Effector memory CD8-positive, alpha-beta T cell (primary cell): ENCODE measurements at places on chromosomes 7 and 10.

- DNase-seq = no peak
Observed at GRCh38 chr7:145831616-145832206, 284.9 kb upstream of the CNTNAP2 start.

GRCh38 chr10:127148933-127149220, 47.5 kb downstream of the INSYN2A start:
- no peak for DNase-seq

DNA sequence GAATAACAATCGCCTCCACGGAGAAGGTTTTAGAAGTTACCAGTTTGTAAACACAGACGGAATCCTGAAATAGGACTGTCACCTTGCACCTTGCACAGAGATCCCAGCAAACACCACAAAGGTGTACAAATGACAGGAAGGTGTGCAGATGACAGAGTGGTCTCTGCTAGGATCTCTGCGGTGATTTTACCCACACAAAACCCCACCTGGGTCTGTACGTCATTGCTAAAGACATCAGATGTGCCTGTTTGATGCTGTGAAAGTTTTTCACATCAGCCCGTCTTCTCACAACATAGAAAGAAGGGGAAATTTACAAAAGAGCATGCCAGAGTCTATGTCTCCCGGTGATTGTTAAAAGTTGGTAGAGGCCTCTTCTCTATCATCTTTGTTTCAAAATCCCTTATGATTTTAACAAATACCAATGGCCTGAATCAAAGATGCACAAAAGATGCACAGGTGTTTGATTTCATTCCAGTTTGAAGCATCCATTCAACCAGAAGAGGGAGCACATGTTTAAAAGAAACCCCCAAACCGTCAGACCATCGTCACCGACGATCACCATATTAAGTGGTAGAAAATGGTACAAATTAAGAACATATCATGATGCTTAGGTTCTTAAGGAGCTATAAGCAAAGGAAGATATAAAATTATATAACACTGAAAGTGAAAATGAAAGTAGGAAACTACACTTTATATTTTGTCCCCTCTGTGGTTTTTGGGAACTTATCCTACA, 576.5 kb downstream of the PTPRN2 start:
- DNase-seq = no peak

GRCh38 chr10:110833234-110833940, 38.3 kb upstream of the PDCD4 start:
- no peak for DNase-seq

- DNase-seq = no peak
Observed at GRCh38 chr10:104580321-104580720, 60.8 kb upstream of the SORCS3 start.

GRCh38 chr10:11454958-11455566, 156.4 kb downstream of the USP6NL start:
- DNase-seq = no peak

GRCh38 chr10:112139176-112139575, 44.4 kb downstream of the GPAM start:
- no peak for DNase-seq

GRCh38 chr7:14818871-14819270, 83.7 kb downstream of the DGKB start:
- DNase-seq = no peak

DNA sequence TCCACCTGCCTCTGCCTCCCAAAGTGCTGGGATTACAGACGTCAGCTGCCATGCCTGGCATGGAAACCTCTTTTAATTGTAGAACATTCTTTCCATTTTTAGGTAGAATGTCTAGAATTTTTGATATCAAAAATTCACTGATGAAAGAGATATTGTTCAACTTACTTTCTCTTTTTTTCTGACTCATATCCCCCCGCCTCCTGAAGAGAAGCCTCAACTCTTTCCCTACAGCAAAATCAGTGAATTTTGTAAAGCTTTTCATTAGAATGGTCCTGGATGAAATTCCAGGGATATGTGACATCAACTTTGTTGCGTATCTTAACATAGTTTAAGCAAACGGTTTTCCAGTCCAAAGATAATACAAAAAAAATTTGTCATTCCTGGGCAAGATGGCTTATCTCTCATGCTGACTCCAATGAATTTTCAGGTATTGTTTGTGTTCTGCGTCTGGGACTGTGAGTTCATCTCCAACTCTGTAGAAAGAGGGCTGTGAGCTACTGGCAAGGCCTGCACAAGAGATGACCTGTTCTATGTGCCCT, 256.8 kb downstream of the BMPER start:
- no peak for DNase-seq

DNA sequence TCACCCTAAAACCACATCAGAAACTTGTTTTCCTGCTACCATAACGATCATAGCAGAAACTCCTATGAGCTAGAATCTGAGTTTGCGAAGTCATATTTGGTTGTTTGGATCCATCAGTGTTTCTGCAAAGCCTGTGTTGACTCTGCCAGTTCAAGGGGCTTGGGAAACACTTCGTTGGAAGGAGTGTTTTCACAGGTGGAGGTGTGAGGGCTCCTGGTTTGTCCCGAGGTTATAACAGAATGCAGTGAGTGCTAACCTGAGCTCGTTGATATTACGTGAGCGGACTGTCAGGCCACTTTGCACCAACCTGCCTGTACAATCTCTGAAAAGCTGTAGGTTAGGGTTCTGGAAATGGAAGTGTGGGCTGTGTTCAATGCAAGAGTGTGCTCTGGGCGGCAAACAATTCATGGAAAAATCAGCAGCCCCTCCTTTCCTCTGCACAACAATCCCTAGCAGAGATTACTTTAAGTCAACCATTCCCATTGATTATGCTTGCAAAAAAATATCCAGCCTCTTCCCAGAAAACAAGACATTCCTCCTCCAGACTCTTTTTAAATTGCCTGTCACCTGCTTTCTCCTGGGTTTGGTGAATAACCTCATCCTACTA, 622.0 kb downstream of the TYW1 start:
- no peak for DNase-seq

- DNase-seq = no peak
Observed at GRCh38 chr10:80414142-80414895, 6.0 kb downstream of the PRXL2A start.

DNA sequence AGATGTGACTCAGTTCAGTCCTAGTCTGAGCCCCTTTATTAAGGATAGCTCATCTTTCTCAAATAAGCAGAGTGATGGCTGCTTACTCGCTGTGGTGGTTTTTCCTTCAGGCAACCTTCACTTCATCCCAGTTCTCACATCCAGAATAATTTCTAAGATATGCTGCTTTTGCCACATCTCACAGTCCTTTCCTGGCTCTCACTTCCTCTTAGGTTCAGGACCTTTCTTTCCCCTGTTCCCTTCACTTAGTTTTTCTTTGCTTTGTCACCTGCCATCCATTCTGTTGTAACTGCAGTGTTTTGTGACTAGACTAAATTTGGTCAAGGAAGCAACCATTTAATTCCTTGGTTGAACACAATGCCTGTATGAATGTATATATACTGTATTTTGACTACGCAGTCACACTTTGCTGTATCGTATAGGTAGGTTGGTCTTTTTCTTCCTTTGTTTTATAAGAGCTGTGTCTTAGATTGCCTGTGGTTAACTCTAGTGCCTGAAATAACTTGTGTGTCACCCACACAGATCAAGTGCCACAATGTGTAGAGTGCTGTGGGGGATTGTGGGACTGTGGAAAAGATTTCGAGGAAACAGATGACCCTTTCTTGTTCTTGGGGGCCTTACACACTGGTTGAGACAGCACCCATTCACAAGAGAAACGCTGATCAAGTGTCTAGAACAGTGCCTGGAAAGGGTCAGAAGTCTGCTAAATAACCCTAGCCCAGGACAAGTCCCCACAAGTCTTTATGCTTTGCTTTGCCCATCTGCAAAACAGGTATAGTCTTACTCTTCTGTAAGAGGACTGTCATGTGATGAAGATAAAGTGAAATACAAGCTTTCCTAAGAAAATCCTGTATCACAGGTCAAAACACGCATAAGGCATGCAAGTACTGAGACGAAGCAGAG, 2.6 kb downstream of the ZNF655 start:
- no peak for DNase-seq

- no peak for DNase-seq
Observed at GRCh38 chr10:107687701-107688100, 523.2 kb upstream of the SORCS1 start.

GRCh38 chr7:50664937-50665336, 99.7 kb upstream of the DDC start:
- no peak for DNase-seq

DNA sequence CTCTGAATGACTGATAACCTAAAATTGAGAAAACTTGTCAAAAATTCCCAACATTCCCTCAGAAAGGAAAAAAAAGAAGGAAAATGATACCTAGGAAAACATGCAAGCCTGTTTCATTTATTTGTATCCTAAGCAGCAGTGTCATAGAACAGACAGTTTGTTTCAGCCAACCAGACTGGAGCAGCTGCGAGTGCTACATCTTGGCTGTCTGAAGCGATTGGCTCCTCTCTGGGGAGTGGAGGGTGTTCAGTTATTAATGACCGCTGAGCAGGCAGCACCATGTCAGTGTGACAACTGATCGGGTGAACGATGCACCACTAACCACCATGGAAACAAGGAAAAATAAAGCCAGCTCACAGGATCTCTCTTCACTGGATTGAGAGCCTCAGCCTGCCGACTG, at the start of gene LRRN3:
Gene LRRN3 (plus strand): TSS at position 282 of the 400 bp plus-strand sequence. CDS start 31,646 bp downstream, outside the sequence.
- DNase-seq = no peak

- DNase-seq = no peak
Observed at GRCh38 chr7:25321424-25321823, 93.1 kb upstream of the NPVF start.

DNA sequence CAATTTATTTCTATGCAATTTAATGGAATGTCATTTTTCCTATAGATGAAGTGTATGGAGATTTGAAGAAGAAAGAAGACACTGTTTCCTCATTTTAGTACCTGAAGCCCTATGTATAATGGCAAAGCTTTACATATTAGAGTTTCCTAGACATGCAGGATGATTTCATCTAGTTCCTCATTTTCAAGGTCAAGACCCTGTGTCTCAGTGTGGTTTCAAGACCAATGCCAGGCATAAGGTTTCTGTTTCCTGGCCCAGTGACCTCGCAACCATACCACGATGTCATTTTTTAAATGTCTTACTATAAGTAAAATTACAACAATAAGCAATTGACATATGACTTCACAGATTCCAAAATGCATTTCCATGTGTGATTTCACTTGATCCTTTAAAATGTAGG, 336.5 kb upstream of the PRKCQ start:
- no peak for DNase-seq

DNA sequence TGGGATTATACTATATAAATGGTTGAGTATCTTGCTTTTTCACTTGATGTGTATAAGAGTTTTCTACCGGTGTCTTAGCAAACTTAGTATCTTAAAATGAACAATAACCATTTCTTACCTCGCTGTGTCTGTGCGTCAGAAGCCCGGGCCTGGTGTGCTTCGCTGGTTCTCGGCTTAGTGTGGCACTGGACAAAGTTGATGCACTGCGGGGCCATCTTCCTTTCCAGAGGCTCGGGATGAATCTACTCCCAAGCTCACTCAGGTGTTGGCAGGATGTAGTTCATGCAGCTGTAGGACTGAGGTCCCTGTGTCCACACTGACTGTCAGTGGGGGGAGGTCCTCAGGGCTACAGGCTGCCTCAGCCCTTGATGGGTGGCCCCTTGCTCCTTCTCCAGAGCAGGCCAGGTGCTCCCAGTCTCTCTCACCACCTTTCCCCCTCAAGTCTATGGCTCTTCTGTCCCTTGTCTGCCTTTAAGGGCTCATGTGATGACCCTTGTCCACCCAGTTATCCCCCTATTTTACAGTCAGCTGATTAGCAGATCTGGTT, 227.8 kb downstream of the GLRX3 start:
- DNase-seq = no peak

- DNase-seq = no peak
Observed at GRCh38 chr7:93055543-93056107, 62.2 kb downstream of the SAMD9 start.

- DNase-seq = peak; percentile 4
Observed at GRCh38 chr10:17872191-17873091, 63.3 kb downstream of the MRC1 start.

DNA sequence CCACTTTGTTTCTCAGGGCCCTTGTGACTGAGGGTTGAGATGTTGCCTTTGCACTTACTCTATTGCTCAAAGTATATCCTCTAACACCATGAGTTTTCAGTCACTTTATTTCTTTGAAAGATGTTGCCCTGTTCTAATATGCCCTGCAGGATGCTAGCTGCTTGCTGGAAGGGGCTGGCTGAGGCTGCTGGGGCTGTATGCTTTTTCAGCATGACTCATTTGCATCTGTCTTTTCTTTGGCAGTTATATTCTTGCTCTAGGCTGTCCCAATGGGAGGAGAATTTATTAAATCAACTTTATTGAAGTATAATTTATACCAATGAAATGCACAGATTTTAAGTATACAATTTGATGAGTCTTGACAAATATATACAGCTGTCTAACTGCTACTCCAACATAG, 157.7 kb downstream of the PLPP4 start:
- DNase-seq = no peak

DNA sequence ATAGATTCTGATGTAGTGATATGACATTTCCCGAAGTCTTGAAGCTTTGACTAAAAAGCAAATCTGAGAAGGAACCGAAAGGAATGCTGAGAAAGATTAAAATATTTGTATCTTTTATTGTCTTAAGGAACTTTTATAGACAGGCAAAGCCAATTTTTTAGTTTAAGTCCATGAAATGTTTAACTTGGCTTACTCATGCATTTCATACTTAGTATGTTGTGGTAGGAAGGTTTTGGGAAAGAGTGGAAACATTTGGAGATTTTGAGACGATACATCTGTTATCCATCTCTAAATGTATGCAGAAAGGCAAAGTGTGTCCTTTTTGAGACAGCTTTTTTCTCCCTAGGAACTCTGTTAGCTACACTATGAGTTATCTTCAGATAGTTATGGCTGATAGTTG, 10.1 kb downstream of the TBC1D12 start:
- no peak for DNase-seq

GRCh38 chr10:5741276-5741675, 56.6 kb downstream of the TASOR2 start:
- no peak for DNase-seq

DNA sequence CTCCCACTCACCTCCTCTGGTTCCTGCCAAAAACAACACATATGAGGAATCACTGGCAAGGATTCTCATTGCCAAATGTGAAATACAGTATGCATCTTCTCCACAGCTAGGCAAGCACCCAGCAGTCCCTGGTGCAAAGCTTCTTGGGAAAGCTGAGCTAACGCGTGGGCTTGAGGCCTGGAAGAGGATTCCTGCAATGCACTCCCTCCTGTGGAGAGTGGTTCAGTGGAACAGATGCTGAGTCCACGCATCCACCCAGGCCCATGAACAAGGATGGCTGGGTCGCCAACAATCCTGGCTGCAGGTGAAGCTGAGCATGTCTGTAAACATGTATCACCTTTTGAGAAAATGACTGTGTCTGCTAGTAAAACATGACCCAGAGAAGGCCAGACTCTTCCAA, 113.2 kb upstream of the CHST15 start:
- no peak for DNase-seq

DNA sequence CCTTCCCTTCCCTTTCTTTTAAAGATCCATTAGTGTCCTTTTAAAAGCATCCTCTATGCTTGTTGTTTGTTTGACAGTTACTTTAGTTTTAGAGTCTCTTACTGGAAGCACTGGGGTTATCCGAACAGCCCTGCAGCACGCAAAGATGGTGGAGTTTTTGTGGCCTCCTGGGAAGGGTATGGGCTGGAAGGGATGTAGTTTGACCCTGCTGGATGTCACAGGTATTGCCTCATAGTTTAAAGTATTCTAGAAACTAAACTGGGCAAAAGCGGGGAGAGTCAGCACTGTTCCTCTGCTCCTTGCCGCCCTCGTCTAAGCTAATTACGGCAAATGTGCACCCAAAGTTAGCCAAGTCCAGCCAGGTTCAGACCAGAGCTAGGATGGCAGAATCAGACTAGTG, 35.8 kb upstream of the GNAI1 start:
- no peak for DNase-seq

- no peak for DNase-seq
Observed at GRCh38 chr7:6725003-6725402, 18.3 kb upstream of the ZNF12 start.

GRCh38 chr10:49294731-49295130, 4.2 kb upstream of the C10orf71 start:
- DNase-seq = no peak
